ENCODE measurements at places on chromosomes 11 and 22.

DNA sequence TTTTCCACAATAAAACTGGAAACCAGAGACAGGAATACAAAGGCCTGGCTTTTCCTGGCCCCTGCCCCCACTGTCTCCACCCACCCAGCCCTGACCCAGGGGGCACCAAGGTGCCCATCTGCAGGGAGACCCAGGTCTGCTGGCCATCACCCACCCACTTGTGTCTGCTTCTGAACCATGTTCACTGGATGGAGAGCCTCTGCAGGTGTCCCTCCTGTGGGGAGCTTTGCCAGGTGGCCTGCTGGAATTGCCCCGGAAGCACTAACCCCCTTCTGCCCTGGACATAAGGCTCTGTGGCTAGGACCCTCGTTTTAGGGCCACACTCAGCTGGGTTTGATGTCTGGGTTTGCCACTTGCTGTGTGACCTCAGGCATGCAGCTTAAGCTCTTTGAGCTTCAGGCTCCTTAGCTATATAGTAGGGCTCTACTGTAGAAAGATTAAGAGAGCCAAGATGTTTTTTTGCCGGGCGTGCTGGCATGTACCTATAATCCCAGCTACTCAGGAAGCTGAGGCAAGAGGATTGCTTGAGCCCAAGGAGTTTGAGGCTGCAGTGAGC lies 3.9 kb downstream of the SCARF2 start:
- DNase-seq, result no peak

- no peak for DNase-seq
These were observed 1.1 kb downstream of the JHY start for GRCh38 chr11:122883646-122883979.

DNA sequence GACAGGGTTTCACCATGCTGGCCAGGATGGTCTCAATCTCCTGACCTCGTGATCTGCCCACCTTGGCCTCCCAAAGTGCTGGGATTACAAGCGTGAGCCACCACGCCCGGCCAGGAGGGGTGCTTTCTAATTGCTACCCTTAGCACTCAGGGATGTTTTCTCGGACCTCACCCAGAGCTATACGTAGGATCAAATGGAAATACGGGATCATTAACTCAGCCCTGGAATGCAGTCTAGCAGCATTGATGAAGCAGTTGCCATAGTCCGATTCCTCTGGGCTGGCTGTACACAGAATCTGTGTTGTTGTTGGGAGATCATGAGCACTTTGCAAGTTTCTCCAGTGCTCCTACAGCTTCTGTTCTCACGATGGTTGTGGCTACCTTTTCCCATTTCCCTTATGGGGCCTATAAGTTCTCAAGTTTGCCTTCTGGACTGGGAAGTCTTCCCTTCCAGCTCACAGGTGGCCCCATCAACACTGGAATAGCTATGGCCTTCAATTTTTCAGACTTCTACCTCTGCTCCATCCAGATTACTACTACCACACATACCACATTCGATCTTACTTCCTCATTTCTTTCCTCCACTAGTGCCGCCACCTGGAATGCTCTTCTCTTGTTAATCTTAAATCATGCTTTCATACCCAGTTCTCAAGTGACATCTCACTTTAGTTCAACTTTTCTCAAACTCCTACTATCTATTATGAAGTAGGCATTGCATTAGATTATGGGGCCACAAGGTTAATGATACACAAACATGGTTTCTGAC lies 16.1 kb upstream of the PCF11 start:
- no peak for DNase-seq

- no peak for DNase-seq
These were observed 44.8 kb upstream of the TUB start for GRCh38 chr11:8036002-8036802.

DNA sequence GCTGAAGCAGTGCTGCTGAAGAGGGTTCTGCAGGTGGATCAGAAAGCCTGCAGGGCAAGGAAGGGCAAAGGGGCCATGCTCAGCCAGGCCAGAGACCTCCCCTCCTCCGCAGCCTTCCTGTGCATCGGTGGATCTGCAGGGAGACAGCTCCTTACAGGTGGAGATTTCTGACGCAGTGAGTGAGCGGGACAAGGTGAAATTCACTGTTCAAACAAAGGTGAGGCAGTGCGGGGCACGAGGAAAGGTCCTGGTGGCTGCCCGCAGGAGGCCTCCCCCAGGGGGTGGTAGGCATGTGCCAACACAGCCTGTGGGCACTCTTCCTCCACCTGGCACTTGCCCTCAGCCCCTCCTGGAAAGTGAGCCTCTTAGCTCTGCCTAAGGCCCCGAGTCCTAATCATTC lies 8.6 kb downstream of the CFL1 start:
- DNase-seq, result no peak

- DNase-seq, result no peak
These were observed 69.2 kb upstream of the CRYBB3 start for GRCh38 chr22:25130462-25130861.

DNA sequence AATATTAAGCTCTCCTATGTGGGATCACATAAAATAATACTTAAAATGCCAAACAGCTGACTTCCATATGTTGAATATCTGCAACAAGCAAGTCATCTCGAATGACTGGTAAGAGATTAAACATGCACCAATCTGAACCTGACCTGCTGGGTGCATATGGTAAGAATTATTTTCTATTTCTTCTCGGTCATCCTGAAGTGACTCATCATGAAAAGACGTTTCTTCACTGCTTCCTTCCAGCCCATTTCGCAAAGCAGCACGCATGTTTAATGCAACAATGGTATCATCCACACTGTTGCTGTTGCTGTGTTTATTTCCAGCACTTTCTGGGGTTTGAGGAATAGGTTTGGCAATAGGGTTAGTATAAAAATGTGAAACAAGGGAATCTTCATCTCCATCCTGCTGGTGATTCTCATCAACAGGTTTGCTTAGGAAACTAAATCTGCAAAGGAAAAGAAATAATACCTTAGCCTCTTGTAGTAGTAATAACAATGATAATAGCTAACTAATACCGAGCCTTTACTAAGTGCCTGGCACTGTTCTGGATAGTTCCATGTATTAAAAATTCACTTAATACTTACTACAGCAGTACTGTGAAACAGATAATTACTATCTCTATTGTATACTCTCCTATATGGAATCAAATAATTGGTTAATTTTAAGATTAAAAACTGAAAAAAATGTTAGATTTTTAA lies 52.0 kb upstream of the CHRNA10 start:
- DNase-seq, result peak; percentile 53

- no peak for DNase-seq
These were observed 32.4 kb downstream of the NF2 start for GRCh38 chr22:29635734-29636357.
